Posterior cingulate gyrus (tissue), 11 donors: ENCODE measurements at places on chromosomes 5 and 9.

GRCh38 chr5:124343451-124343867, 403.0 kb downstream of the ZNF608 start:
- DNase-seq: no peak

GRCh38 chr5:15600035-15600434, 100.1 kb downstream of the FBXL7 start:
- no peak for DNase-seq

DNA sequence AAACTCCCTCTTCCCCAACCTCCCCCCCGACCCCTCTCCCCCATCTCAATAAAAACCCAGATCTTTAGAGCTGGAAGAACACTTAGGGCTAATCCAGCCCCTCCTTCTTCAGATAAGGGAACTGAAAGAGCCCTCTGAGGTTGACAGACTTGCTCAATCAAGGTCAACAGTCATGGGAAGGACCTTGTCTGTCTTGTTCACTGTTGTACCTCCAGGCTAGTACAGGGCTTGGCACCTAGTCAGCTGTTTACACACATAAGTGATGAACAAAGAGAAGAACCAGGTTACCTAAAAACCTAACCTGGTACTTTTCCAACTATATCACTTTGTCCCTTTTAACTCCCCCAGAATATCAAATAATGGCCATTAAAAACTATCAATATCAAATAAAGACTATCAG, 2.4 kb downstream of the TTC39B start:
- no peak for DNase-seq

- DNase-seq: no peak
These were observed 132.5 kb downstream of the GABRB2 start for GRCh38 chr5:161414037-161414436.
